ENCODE measurements at places on chromosomes 7 and 10.

- ATAC-seq: no peak
Observed at GRCh38 chr7:12578930-12579640, 8.6 kb downstream of the SCIN start.

- no peak for ATAC-seq
Observed at GRCh38 chr7:38568497-38568896, 62.7 kb downstream of the AMPH start.

DNA sequence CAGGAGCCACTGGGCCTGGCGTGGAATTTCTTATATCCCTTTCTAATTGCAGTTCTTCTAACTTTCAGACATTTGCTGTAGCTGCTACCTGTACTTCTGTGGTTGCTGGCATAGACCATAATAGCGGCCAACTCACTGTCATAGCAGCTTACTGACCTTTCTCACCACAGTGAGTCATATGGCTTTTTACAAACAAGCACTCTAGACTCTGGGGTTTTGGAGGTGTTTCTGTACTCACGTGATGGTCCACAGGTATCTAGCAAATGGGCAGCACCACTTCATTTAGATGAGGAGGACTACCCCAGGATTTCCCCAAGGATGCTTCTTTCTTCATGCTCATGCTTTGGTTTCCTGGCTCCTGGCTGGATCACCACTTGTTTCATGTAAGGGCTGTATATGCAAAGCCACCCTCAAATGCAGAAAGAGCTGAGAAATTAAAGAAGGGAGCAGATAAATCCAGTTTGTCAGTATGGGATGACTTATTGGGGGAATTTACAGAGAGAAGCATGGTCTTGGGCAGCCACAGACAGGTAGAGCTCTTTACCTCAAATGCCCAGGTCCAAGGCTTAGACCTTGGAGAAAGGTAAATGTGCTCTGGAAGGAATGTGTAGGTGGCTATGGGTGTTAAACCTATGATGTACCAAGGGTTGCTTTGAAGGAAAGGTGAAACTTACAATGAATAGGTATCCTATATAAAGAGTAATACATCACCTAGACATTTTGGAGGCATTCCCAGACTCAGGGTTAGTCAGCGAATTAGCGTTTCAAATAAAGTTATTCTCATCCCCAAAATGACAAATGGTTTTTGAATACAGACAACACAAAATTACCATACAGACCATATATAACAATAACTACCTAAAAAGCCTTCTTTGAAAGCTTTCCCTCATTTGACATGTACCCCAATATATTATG, 15.9 kb upstream of the SLC25A16 start:
- no peak for ATAC-seq

- no peak for ATAC-seq
Observed at GRCh38 chr10:78187371-78187770, 153.7 kb downstream of the RPS24 start.

DNA sequence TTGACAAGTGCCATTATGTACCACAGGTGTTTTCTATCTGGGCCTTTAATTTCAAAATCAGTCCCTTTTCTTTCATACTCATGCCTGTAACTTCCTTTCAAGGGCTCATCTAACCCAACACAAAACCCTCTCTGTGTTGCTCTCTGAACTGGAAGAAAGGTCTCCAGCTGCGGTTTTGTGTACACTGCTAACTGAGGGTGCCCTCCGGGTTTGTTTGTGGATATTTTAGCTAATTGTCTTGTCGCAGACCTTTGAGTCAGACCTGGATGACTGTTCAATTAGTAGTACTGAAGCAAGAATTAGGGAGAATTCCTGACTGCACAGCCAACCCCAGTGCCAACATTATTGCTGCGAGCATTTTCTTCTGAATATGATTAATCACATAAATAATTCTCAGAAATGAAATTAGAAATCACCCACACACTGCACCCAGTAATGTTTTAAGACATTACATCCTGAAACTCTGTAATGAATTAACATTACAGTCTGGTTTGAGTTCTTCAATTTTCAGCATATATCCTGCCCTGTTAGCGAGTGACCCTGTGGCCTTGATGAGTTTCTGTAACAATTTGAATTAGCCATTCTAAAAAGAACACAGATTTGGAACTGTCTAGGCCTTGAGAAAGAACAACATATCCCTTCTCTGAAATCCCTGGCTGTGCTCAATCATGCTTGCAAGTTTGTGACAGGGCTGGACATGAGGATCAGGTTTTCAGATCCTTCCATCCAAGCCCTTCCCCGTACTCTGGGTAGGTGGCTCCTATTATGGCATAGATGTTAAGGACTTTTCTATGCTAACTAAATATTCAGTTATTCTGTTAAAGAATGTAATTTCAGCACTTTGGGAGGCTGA, 460.1 kb downstream of the PLXDC2 start:
- no peak for ATAC-seq

GRCh38 chr7:131459256-131459655, 97.2 kb downstream of the PODXL start:
- no peak for ATAC-seq

GRCh38 chr10:125844751-125845221, 21.4 kb downstream of the BCCIP start:
- no peak for ATAC-seq

GRCh38 chr10:130787243-130787642, 524.3 kb downstream of the TCERG1L start:
- ATAC-seq: no peak

GRCh38 chr10:131870831-131871672, 29.8 kb upstream of the PPP2R2D start:
- no peak for ATAC-seq

DNA sequence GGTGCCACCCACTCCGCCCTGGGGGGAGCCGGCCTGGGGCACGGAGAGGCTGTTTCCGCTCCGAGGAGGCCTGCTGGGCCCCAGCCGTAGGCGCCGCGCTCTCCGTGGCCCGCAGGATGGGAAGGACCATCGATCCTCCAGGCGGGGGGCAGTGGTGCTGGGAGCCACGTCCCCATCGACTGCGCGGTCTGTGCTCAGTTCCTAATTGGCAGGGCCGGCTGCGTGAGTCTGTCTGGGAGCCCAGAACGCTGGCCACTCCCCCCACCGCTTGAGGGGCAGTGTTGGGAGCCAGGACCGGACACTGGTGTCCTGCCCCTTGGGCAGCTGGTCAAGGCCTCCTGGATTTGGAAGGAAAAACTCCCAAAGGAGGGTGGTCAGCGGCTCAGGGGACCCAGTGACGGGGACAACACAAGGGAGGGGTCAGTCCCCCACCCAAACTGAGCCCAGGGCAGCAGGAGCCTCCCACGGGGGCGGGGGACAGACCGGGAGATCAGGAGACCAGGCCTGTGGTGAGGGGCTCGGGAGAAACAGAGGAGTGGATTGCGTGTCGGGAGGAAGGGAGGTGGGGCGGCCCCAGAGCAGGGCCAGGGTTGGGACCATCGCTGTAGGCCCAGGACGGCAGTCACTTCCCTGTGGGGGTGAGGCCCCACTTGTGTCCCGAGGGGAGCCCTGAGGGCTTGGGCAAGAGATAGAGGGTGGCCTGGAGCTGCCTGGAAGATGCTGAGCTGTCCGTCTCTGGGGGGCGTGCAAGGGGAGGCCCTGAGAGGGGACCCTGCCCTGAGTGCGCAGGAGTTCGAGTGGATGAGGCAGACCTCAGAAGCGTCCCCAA, 89.0 kb downstream of the UNCX start:
- ATAC-seq: no peak

GRCh38 chr10:42935466-42935865, 141.4 kb upstream of the RET start:
- no peak for ATAC-seq

GRCh38 chr7:40758590-40758989, 623.8 kb downstream of the SUGCT start:
- ATAC-seq: no peak

DNA sequence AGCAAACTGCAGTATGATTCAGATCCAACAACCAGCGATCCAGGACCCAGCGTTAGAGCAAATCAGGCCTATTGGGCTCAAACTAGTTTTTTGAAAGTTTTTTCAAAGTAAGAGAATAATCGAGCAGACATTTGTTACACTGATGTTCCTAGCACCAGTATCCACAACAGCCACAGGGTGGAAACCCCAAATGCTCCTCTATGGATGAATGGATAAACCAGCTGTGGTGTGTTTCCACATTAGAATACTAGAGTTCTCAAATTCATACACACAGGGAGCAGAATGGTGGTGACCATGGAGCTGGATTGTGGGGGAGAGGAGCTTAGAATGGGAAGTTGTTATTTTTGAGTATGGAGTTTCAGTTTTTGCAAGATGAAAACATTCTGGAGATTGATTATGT, 60.7 kb downstream of the PDIA4 start:
- no peak for ATAC-seq

DNA sequence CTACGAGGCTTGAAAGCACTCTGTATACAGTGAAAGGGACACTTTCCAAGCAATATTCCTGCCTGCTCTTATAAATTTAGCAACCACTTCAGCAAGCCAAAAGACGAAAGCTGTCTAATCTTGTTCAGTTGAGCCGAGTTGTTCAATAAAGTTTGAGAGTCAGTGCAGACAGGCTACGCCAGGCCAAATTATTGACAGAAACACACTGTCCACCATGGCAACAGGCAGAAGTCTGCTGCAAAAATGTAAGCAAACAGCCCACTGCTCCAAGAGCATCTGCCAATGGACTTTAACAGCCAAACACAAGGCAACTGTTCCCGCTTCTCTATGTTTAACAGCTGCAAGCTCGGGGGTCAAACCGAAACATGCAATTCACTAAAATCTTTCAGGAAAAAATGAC, 85.7 kb downstream of the GLI3 start:
- no peak for ATAC-seq

DNA sequence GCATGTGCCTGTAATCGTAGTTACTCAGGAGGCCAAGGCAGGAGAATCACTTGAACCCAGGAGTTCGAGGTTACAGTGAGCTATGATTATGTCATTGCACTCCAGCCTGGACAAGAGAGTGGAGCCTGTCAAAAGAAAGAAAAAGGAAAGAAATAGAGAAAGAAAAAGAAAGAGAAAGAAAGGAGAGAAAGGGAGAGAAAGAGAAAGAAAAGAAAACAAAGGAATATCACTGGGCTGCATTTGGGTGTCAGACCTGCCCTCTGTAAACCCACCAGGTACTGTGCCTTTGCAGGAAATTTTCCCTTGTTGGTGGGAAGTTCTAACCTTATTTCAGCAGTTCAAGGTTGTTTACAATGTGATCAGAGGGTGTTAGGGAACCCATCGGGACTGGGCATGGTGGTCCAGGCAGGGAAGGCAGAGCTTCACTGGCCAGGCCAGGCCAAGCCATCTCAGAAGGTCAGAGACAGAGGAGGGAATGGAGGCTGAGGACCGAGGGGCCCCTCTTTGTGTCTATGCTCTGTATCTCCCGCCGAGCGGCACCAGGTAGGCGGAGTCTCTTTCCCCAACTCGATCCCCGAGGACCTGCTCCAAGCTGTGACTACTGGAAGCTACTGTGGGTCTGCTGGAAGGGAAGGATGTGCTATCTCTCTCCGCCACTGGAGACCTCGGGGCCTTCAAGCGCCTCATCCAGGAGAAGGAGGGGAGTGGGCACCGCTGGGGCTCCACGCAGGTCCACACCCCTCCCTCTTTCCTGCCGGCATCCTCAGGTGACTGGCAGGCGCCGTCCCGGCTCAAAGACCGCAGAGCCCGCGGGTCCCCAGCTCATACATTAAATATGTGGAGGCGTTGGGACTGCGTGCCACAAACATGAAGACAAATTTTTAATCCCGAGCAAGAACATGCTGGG, 15.2 kb upstream of the KAZALD1 start:
- ATAC-seq: no peak

- peak; percentile 53 for ATAC-seq
Observed at GRCh38 chr7:17402628-17403278, 104.3 kb downstream of the AHR start.

GRCh38 chr10:43083764-43084163, 6.9 kb downstream of the RET start:
- no peak for ATAC-seq

DNA sequence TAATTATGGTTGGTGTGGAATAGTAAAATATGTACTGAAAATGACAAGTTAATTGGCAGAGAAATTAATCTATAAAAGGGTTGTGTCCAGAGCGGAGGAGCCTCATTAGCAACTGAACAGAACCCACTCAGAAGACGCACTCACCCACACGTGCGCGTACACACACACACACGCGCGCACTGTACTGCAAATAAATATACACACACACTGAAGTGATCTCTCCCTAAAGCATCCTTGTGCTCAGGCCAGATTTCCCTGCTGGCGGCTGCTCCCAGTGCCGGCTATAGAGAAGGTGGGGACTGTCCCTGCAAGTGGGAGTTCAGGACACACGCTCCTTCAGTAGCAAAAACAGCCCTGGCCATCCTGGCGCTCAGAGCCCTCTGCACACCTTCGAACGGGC, 85.2 kb downstream of the CHST15 start:
- no peak for ATAC-seq

GRCh38 chr7:124060528-124060927, 27.7 kb upstream of the TMEM229A start:
- no peak for ATAC-seq

DNA sequence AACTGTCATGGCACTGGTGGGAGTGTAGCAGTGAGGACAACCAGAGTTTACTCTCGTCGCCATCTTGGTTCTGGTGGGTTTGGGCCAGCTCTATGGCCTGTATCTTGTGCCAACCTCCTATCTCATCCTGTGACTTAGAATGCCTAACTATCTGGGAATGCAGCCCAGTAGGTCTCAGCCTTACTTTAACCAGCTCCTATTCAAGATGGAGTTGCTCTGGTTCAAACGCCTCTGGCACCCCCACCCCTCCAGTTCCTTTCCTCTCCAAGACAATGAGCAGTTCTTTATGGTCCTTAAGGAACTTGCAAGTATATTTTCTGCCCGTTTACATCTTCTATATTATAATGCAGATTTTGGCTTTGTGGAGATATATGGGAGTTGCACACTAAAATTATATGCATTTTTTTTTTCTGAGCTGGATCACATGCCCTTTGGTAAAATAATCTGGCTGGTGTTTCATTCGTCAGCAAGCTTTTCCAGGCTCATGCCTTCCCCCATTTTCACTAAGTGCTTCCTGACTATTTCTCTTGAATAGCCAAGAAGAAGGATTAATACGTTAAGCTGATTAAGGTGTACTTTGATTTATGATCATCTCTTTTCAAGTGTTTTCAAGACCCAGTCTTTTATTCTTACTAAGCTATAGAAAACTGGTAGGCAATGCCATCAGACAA, 11.2 kb upstream of the WIPF3 start:
- no peak for ATAC-seq

DNA sequence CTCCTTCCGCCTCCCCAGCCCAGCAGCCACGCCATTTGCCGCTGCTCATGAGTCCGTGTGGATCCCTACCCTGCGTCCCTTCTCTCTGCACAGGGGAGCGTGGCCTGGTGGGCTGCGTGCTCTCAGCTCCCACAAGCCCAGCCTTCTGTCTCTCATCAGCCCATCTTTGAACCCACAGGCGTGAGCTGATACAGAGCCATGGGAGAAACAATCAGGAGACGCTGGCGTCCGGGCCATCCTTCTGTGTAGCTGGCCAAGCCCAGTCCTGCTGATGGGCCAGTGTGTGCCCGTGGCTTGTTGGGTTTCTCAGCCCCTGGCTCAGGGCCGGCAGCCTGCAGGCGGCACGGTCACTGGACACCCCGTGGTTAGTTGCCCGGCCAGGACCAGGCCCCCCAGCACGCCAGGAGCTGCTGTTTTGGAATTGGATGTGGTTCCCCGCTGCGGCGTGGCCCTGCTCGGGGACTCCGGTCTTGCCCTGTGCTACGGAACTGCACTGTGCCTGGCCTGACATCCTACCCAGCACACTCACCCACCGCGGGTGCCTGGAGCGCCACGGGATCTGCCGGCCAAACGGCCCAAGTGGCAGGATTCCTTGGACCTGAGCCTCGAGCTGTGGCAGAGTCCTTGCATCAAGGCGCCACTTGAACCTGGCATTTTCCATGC, 88.9 kb downstream of the ELFN1 start:
- ATAC-seq: no peak

- ATAC-seq: no peak
Observed at GRCh38 chr7:157544980-157545680, 208.3 kb downstream of the DNAJB6 start.

- no peak for ATAC-seq
Observed at GRCh38 chr10:97810446-97810845, 38.6 kb upstream of the SFRP5 start.
